ENCODE measurements at places on chromosomes 4 and X.

- DNase-seq = no peak
Observed at GRCh38 chr4:118849867-118850487, 14.1 kb upstream of the SEC24D start.

DNA sequence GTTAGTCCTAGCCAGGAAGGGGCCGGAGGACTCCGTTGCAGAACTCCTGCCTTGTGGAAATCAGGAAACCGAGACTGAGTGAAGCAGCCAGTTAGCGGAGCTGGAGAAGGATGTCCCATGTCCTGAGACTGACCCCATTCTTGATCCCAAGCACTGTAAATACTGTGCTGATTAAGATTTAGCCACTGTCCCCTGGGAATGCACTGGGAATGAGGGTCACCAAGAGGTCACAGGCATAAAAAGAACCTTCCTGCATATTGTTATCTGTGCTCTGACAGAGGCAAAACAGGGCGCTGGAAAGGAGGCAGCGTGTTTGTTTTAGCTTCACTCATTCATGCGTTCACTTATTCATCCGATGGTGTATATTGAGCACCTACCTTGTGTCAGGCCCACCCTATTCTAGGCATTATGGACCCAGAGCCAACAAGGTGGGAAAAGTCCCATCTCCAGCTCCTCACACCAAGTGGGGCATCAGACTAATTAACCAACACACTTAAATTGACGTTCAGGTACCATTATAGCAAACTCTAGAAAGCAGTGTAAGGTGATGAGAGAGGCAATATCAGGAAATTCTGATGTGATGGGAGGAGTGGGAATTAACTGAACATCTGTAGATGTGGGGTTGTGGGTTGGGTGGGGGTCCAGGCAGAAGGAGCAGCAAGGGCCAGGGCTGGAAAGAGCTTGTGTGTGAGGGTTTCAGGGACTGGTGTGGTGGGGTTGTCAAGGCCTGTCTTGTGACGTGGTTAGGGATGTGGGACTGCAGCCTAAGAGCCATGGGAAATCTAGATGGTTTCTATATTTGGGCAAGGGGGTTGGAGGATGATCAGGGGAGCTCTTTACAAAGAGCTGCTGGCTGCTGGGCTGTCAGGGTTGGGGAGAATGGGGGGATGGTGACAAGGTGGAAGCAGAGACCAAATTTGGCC, 10.6 kb upstream of the SLC2A9 start:
- no peak for DNase-seq

GRCh38 chr4:152935631-152936445, at the start of gene FHDC1:
TSS of gene FHDC1 (plus strand) at chr4:152936323. CDS start at chr4:152943058, 6,735 bp downstream.
- DNase-seq = peak; percentile 83

- no peak for DNase-seq
Observed at GRCh38 chrX:43866423-43866822, 15.8 kb downstream of the MAOB start.

GRCh38 chr4:108370291-108371141, 201.8 kb upstream of the LEF1 start:
- DNase-seq = no peak

GRCh38 chrX:17944833-17945497, 83.9 kb upstream of the RAI2 start:
- DNase-seq = no peak

GRCh38 chr4:172245516-172245915, 432.3 kb downstream of the GALNTL6 start:
- no peak for DNase-seq

DNA sequence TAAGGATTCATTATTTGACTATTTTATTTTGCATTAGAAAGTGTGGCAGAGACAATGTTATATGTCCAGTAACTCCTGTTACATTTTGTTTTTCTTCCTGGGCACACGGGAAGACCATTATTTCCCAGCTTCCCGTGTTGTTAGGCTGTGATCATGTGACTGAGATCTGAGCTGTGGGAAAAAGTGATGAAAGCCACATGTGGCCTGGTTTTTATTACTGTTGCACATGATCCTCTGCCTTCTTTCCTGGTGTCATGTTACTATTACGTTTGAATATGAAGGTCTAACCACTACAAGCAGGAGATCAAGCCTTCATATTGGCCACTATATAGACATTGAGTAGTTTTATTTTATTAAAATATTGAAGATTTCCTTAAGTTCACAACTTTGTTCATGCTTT, 28.2 kb upstream of the MID1 start:
- peak; percentile 14 for DNase-seq

GRCh38 chrX:11131146-11131545, 20.0 kb downstream of the HCCS start:
- no peak for DNase-seq
